NCI-H460 (cell line): ENCODE measurements at places on chromosomes 7 and 10. TPM values are rescaled to one million over a fixed set of nuclear protein-coding genes. Genes with fewer than 3 reads are reported as not detected.

DGKI gene
- 0.17 and 0.40 TPM in 2 replicates for total RNA-seq

DNA sequence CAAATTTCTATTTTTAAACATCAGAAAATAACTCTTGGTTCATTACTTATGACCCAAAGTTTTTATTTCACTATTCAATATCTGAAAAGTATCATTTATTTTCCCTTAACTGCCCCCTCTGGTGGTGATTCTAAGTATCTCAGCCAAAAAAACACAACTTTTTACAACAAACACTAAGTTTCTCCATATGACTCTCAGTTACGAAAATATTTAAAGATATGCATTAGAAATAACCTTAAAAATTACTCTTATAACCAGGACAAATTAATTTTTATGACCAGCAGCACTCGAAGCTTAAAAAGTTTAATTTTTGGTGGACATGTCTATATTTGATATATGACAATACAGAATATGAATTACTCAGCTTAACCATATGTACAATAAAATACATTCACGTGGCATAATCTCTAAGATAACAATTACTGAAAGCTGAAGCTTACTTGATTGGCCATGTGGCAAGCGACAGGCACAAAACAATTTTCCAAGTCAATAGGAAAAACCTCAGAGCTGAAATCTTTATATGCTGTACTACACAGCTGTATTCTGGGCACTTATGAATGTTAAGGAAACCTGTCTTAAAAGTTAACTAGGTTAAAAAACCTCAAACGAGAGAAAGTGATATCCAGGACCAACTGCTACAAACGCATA lies 2.3 kb downstream of the HNRNPA2B1 start:
- no peak for DNase-seq

DNA sequence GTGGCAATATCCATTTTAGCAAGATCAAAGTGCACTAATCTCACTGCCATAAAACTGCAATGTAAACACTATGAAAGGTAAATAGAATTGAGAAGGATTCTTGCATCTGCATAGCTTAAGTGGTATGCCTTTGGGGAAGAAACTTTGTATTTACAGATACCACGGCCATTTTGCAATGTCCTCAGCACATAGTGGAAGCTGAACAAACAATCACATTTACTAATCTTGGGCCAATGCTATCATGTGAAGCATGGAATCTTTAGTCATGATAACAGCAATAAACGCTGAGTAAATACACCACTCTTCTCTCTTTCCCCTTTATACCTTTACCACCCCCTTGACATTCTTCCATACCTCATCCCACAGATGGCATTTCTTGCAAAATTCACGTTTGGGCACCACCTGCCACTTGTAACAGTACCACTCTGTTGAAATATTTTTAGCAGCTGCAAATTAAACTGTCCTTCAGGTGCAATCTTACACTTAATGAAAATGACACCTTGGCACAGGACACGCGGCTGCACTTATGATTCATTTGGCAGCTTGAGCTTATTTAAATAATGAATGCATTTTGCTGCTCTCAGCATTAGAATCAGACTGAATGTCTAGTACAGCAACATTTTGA lies 171.8 kb downstream of the SEMA3A start:
- DNase-seq: no peak

DNA sequence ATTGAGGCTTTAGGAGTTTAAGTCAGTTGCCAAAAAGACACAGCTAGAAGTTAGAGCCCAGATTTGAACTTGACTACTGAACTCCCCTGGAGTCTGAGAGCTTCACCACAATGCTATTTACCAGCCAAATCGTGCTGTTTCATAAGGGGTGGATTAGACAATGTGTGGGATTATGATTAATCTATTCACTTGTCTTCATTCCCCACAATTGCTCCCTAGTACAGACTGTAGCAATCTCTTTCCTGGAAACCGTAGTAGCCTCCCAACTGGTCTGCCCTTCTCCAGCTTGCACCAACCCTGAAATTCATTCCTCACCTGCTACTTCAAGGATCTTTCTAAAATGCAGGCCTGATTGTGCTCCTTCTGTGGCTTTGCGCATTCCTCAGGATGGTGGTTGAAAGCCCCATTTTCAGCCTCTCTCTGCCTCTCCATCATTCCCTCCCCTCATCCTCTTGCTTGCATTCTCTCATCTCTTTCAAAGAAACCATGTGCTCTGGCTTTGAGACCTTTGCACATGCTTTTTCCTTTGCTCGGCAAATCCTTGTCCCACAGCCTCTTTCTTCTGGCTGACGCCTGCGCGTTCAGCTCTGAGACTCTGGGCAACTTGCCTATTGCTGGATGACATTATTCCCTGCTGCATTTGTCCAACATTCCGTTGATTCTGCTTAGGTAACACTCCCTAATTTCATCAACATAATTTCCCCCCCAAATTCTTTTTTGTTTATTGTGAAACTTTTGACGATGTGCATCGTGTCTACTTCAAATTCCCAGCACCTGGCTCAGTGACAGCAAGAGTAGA lies 145.1 kb downstream of the ADRA2A start:
- DNase-seq: no peak

ADCY1 gene
- total RNA-seq: 1.5 and 2.3 TPM in 2 replicates

- no peak for DNase-seq
These were observed 77.8 kb downstream of the PROSER2 start for GRCh38 chr10:11901036-11901301.

CPA4 gene
- 1.6 and 1.8 TPM in 2 replicates for total RNA-seq

DNA sequence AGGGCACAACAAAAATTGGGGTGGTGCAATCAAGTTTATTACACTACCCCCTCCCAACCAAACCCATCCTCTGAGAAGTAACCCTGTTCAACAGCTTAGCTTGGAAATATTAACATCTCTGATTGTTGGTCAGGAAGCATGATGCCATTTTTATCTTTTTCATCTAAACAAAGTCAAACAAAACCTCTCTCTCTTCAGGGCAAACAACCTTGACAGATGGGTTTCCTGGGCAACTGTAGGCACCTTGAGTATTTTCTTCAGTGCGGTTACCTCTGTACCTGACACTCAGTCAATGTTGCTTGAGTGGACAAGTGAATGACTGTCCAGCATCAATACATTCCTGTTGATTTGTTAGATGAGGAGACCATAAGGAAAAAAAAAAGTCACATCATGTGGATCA lies 183.6 kb downstream of the NRP1 start:
- DNase-seq: no peak

GRCh38 chr7:137932881-137933269 lies 69.0 kb downstream of the CREB3L2 start:
- DNase-seq: no peak

DNA sequence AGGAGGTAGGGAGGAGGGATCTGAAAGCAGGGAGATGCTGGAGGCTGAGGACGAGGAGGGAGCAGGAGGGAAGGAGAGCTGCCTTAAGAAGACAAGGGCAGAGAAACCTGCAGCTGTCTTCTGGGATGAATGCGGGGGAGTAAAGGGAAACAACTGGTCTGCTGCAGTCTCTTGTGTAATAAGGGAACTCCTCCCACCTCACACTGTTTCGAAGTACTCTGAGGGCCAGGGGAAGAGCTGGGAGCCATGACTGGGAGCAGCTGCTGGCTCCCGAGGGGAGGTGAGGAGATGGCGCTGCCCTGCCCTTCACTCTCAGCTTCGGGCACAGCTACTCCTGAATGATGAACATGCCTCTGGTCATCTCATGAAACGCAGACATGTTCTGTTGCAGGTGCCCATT lies 65.1 kb downstream of the CLEC2L start:
- DNase-seq: no peak

GRCh38 chr10:70742537-70743429 lies 42.4 kb downstream of the TBATA start:
- DNase-seq: no peak

- DNase-seq: no peak
These were observed 37.5 kb downstream of the ZNF467 start for GRCh38 chr7:149735779-149736477.

- DNase-seq: peak; percentile 95
These were observed 1.3 kb upstream of the NFKB2 start for GRCh38 chr10:102394079-102394800.

CLRN3 gene
- total RNA-seq: not detected in 2 replicates

- no peak for DNase-seq
These were observed 233.6 kb upstream of the BMPER start for GRCh38 chr7:33671531-33672262.

GRCh38 chr10:6478722-6479121 lies 101.4 kb downstream of the PRKCQ start:
- DNase-seq: no peak

GRCh38 chr7:55527307-55527706 lies 45.0 kb downstream of the VOPP1 start:
- no peak for DNase-seq
